ENCODE measurements at places on chromosomes 3 and 15. TPM values are rescaled to one million over a fixed set of nuclear protein-coding genes. Genes with fewer than 3 reads are reported as not detected.

DNA sequence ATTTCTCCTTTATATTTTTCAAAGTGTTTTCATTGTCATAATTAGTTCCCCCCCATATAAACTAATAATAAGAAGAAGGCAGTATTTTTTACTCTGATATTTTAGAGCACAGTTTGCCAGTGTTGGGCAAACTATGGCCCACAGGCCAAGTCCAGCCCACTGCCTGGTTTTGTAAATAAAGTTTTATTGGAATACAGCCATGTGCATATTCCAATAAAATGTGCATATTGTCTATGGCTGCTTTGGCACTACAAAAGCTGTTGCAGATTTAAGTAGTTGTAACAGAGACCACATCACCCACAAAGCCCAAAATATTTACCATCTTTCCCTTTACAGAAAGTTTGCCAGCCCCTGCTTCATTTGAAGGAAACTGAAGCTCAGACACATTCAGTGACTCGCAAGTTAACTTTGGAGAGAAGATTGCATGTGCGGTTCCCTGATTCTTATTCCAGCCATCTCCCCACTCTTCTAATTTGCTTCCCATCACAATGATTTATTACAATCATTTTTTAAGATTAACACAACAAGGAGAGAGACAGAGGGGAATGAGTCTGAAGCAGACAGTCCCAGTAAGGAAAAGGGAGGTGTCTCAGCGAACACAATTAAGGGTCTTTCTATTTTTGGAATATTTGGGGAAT lies 48.9 kb downstream of the RFTN1 start:
- DNase-seq = no peak

DNA sequence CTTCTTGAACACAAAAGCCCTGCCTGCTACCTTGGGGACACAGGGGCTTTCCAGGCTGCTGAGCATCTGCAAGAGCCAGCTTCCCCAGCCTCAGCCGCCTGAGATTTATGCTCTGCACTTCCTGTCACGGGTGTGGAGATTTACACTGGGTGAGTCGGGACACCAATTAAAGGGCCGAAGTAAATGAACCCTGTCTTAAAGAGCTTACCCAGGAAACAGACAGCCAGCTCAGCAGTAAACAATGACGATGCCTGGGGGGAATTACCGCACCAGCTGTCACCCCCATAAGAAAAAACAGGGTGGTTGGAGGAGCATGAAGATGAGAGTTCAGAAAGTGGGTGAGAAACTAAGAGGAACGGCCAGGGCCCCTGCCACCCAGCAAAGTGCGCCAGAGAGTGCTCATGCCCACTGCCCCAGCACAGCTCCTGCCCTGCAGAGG lies 37.5 kb upstream of the IQSEC1 start:
- no peak for DNase-seq

GRCh38 chr3:127542441-127542952 lies 48.0 kb downstream of the TPRA1 start:
- DNase-seq = no peak

DNA sequence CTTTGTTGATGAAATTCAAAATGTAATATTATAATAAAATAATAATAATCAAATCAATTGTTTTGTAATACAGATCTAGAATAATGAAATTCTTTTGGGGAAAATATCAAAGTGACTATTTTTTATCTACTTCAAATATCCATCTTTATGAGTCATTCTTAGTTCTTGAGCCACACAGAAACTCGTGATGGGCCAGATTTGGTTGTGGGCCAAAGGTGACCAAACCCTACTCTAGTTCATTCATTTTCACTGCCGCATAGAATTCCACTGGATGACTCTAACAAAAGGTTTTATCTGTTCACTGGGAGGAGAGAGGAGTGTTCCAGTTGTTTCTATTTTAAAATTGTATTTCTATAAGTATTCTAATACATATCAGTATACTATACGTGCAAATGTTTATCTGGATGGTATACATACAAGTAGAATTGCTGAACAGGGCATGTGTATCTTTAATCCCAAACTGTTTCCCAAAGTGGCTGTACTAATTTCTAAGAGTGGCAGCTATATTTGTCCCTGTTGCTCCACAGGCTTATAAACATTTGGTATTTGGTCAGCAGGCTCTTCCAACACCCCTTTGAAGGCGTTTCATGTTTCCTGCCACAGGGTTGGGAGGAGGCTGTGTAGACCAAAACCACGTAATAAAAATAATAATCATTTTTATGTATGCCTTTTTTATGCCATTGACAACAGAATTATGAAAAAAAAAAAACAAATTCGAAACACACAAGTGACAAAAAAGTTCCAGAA lies 7.3 kb upstream of the RTP3 start:
- no peak for DNase-seq

- peak; percentile 41 for DNase-seq
Observed at GRCh38 chr15:76376029-76376428, 39.5 kb downstream of the ISL2 start.

Gene ADAMTS7
- 11.6 TPM for polyA plus RNA-seq

Gene PPP1R14D
- polyA plus RNA-seq = not detected

Gene GP5
- 0.15 TPM for polyA plus RNA-seq

Gene TP63
- polyA plus RNA-seq = 0.30 TPM

Gene PTH1R
- polyA plus RNA-seq = 1.1 TPM

Gene DUOXA1
- not detected for polyA plus RNA-seq

Gene DGKG
- polyA plus RNA-seq = 0.17 TPM
